ENCODE measurements at places on chromosomes 1 and 21.

GRCh38 chr1:164480285-164480907, 78.6 kb upstream of the PBX1 start:
- DNase-seq, result no peak

DNA sequence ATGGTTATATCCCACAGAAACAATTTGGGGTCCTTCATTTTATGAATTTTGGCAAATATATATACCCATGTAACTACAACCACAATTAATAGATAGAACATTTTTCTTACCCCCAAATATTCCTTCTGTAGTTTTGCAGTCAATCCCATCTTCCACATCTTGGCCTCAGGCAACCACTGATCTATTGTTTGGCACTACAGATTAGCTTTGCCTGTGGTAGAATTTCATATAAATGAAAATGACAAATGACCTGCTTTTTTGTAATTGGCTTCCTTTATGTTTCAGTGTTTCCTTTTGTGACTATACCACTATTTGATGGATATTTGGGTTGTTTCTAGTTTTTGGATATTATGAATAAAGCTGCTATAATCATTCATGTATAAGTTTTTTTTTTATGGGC, 91.5 kb downstream of the MAST2 start:
- no peak for DNase-seq

DNA sequence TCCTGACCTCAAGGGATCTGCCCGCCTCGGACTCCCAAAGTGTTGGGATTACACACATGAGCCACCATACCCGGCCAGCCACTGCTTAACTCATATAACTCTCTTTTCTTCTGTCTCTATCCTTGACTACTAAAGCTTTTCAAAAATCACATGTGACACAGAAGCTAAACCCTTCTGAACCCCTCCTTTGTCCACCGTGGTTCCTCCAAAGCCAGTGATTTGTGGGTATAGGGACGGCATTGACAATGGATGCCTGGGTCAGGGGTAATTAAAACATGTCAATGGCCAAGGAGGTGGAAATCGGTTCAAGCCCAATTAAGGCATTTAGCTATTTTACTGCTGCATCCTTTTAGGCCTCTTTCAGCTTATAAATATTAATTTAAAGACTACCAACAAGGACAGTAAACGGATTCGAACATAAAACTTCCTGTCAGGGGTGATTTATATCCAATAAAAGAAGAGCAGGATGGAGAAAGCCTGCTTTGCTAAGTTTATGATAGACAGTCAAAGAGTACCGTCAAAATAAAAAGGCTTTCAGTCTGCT, 242.3 kb downstream of the GPATCH2 start:
- no peak for DNase-seq

GRCh38 chr1:48261881-48262400, 39.4 kb downstream of the SLC5A9 start:
- no peak for DNase-seq

DNA sequence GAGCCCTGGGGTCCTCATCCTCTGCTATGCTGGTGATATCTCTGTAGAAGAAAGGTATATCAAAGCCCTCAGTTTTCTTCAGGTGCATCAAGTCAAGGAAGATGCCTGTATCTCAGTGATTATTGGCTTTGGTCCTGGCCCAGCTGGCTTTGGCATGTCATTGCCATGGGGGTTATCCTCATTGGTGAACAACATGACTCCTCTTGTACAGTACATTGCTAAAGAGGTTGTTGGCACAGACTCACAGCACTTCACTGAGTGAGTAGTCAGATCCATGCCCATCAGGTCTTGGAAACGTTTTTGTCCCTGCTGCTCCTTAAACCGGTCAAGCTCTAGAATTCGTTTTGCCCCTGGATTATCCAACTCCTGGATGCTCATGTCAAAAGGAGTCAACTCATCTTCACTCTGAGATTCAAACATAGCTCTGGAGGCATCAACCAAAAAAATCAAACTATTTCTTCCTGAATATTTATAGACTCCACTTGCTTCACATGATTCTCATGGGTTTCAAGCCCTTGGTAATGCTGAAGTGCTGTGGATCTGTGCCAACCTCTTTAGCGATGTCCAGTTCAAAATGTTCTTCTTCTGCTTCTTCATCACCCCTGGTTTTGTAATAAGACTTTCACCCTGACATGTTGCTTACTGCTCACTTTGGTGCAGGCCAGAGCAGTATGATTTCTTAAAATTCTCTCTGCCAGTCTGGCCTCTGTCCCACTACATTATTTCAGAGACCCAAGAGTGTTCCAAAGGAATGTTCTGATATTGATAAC, 43.0 kb upstream of the RAB3GAP2 start:
- DNase-seq, result no peak

- no peak for DNase-seq
These were observed 7.4 kb downstream of the CD48 start for GRCh38 chr1:160704250-160704649.

- no peak for DNase-seq
These were observed 33.5 kb upstream of the ADAM30 start for GRCh38 chr1:119929643-119930315.

GRCh38 chr21:34883491-34884271, 165.4 kb downstream of the RUNX1 start:
- no peak for DNase-seq

DNA sequence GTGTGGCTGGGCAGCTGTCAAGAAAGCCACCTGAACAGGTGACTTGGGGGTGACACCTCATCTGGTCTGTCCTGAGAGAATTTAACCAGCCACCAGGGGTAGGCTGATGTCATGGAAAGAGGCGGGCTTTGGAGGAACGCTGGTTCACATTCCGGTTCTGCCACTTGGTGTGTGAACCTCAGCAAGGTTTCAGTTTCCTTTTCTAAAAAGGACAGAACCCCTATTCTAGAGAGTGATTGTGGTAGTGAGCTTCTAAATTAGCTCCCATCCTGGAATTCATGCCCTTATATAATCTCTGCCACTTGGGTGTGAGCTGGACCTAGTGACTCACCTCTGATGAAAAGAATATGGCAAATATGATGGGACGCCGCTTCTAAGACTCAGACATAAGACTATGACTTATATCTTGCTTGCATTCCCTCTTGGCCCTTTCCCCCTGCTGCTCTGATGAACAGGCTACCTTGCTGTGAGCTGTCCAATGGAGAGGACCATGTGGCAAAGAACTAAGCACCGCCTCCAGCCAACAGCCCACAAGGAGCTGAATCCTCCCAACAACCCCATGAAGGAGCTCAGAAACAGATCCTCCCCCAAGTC, 332.1 kb downstream of the RRAGC start:
- peak; percentile 42 for DNase-seq

DNA sequence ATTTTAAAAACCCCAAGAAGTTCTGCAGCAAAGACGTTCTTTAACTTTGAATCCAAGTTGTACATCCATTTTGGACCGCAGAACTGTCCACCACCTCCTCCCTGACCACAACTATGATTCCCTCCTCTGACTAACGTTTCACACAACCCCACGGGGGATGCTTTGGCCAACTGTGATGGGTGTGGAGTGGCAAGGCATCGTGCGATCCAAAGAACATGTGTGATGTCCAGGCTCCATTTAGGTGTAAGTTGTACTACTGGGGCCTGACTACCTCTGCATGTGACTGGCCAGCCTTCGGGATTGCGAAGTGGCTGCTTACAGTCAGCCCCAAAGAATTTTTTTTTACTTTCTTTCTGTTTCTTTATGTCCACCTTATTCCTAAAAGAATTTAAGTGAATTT, 6.7 kb downstream of the KCNJ15 start:
- DNase-seq, result no peak

DNA sequence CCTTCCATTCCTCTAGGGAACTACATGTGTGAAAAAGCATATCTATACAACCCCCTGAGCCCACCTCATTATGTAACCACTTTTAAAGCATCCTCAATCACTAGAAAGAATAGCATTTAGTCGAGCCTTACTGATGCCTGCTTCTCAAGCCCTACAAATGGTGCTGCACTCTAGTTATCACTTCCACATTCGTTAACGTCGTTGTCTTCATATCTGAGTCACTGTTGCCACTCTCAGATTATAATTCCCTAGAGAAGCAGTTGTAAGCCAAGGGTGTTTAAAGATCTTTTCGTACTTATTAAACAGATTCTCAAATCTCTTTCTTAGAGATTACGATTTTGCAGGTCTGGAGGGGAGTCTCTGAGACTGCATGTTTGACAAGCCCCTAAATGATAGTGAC, 16.5 kb downstream of the ATP1B1 start:
- no peak for DNase-seq

- DNase-seq, result no peak
These were observed 71.8 kb downstream of the PBX1 start for GRCh38 chr1:164630626-164631396.

- DNase-seq, result no peak
These were observed 36.2 kb downstream of the UBE2G2 start for GRCh38 chr21:44765231-44766013.

GRCh38 chr1:41240781-41241353, 1.2 kb downstream of the SCMH1 start:
- no peak for DNase-seq

GRCh38 chr1:176619261-176619660, 156.3 kb downstream of the PAPPA2 start:
- no peak for DNase-seq

DNA sequence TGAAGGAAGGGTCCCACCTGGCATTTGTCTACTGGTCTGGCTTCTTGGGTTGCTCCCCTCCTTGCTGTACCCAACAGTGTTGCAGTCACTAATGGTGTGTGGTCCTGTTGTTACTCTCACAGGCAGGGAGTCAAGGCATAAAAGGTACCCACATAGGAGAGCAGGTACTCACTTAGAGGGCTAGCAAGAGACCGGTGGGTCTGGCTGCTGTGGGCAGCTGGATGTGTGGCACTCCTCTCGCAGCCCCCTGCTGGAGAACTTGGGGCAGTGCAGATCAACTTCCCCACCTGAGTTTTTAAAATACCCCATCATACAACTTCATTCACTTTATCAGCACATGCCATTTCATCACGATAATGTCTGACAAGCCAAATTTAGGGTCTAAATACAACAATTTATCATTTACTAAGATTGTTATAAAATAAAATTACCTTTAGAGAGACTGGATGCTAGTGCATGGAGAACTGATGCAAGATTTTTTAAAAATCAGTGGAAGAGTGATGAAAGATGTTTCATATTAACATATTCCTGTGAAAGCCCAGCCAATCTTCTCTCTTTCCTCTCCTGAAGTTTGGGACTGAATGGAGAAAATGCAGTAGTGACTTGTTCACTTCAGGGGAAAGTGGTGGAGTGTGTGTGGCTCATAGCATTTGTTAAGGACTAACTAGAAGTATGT, 42.8 kb downstream of the ACP6 start:
- peak; percentile 40 for DNase-seq

DNA sequence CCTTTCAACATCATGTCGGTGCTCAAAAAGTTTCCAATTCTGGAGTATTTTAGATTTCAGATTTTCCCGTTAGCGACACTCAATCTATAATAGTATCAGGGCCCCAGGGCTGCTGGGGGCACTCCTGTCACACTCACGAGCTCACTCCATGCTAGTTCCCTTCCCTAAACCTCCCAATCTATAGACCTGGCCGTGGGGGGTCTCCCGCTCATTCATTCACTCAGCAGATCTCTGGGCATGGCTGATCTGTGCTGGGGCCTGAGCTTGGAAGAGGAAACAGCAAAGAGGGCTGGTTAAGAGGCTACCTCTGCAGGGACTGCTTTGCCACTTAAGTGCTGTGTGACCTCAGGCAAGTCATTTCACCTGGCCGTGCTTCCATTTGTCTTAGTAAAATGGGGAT, 46.8 kb upstream of the LAPTM5 start:
- no peak for DNase-seq

GRCh38 chr1:214584805-214585766, 17.9 kb upstream of the CENPF start:
- DNase-seq, result no peak

GRCh38 chr1:14625996-14626395, 27.5 kb downstream of the KAZN start:
- no peak for DNase-seq

- no peak for DNase-seq
These were observed 183.9 kb downstream of the CAMTA1 start for GRCh38 chr1:6969106-6969505.

- DNase-seq, result no peak
These were observed 480.7 kb downstream of the MRPL39 start for GRCh38 chr21:25126564-25126963.

- no peak for DNase-seq
These were observed 3.6 kb upstream of the NAV1 start for GRCh38 chr1:201535046-201535918.

GRCh38 chr1:236206548-236206947, 64.2 kb downstream of the GPR137B start:
- no peak for DNase-seq

DNA sequence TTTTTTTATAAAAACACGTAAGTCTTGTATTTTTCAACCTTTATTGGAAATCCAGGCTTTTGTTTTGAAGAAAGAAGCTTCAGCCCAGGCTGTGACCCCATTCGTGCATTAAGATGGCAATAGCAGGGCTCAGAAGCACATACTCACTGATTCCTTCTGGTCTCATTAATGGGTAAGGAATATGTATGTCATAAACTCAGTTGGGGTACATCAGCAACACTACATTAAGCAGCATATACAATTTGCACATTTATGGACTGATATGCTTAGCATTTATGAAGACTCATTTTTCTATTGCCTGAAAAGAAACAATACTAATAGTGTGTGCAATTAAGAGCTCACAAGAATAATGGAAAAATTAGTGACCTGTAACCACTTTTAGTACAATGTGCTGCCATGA, 945.4 kb upstream of the PRMT6 start:
- DNase-seq, result no peak

- no peak for DNase-seq
These were observed 583 bp upstream of the CACHD1 start for GRCh38 chr1:64469116-64469976.

DNA sequence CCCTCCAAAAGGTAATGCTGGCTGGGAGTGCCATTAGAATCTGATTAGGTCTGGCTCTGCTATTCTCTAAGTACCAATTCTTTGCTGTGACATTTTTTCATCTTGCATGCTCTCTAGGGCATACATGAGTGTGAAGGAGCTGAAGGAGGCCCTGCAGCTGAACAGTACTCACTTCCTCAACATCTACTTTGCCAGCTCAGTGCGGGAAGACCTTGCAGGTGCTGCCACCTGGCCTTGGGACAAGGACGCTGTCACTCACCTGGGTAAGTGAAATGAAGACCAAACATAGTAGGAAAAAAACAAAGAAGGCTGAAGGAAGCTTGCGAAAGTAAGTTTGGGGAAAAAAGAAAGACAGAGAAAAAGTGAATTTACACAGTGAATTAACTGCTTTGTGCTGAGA, 207.9 kb downstream of the PAPPA2 start:
- no peak for DNase-seq

DNA sequence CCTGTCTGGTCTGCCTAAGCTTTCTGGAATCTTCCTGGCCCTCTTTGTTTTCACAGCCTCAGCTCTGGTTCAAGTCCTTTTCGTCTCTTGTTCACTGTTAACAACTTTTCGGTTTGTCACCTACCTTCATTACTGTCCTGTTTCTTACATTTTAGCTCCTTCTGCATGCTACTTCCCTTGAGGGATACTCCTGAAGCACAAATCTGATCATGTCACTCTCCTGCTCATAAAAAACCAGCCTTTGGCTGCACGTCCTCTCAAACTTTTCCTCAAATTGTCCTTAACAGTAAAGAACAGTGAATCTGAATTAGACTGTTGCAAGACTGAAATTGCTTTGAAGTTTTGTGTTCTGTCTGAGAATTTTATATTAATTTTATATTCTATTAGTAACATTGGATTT, 3.3 kb downstream of the RAVER2 start:
- DNase-seq, result no peak

All from stimulated activated CD4-positive, alpha-beta T cell treated with anti-CD3 and anti-CD28 coated beads, Interleukin-12 subunit alpha, Interleukin-12 subunit beta, amount 100 ng/mL, for 48 hours (primary cell).